ENCODE measurements at places on chromosomes 6 and 20.

- DNase-seq, result no peak
Observed at GRCh38 chr20:54193817-54194216, 14.1 kb upstream of the PFDN4 start.

GRCh38 chr6:29945281-29945820 lies 3.0 kb downstream of the HLA-A start:
- DNase-seq, result no peak

DNA sequence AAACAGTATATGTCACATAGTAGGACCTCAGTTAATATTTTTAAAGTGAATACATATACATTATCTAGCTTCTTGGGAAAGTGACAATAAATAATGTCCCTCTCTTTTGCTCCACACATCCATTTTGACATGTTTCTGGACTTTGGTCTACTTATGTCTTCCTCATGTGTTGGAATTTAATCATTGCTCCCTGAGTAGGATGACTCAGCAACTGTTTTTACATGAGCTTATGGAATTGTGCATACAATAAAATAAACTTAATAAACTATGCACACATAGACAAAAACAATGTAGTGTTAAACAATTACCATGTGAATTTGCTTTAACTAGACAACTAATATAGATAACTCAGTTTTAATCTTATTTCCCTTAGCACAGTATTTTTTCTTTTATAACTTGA lies 503.8 kb downstream of the TFAP2B start:
- no peak for DNase-seq

- peak; percentile 7 for DNase-seq
Observed at GRCh38 chr6:118283766-118284165, 264.3 kb upstream of the PLN start.

DNA sequence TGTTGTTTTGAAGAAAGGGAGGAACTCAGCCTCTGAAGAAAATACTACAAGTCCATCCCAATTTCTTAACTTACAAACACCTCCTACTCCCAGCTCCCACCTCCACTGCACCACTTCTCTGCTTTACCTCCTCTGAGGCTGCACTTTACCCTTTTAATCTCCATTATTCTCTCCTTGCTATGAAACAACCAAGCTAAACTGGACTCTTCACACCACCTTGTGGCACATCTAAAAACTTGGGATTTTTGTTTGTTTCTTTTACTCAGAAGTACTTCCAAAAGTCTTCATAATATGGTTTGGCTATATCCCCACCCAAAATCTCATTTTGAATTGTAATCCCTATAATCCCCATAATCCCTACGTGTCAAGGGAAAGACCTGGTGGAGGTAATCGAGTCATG lies 142.2 kb downstream of the MOXD1 start:
- no peak for DNase-seq

- DNase-seq, result no peak
Observed at GRCh38 chr6:78483553-78484197, 383.7 kb upstream of the IRAK1BP1 start.

DNA sequence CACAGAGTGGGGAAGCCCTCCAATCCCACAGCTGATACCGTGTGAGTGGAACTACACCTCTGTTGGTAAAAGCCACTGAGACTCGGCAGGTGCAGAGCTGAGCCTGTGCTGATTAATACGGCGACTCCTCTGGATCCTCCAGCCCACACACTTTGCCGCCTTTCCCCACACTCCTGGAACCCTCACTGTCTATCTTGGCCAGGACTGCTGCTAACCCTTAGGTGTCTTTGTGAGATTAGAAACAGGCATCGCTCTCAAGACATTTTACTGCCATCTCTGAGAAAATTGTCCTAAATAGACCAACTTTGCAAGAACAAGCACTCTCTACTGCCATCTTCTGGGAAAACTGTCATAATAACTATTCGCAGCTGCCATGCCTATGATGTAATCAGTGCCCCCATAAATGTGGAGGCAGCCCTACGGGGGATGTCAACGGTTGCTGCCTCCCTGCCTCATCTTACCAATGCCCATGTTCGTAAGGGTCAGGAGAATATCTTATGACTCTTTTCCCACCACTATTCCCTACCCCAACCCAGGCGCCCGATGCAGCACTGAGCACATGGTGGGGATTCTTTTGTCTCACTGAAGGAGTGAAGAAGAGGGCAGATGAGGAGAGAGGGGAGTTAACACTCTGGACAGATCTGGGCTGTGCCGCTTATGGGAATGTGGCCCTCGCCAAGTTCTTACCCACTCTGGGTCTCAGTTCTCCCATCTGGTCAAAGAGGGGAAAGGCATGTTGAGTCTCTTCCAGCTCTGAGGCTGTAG lies 26.1 kb upstream of the KCNB1 start:
- DNase-seq, result peak; percentile 38

- DNase-seq, result no peak
Observed at GRCh38 chr6:43180058-43180457, 1.9 kb upstream of the CUL9 start.

DNA sequence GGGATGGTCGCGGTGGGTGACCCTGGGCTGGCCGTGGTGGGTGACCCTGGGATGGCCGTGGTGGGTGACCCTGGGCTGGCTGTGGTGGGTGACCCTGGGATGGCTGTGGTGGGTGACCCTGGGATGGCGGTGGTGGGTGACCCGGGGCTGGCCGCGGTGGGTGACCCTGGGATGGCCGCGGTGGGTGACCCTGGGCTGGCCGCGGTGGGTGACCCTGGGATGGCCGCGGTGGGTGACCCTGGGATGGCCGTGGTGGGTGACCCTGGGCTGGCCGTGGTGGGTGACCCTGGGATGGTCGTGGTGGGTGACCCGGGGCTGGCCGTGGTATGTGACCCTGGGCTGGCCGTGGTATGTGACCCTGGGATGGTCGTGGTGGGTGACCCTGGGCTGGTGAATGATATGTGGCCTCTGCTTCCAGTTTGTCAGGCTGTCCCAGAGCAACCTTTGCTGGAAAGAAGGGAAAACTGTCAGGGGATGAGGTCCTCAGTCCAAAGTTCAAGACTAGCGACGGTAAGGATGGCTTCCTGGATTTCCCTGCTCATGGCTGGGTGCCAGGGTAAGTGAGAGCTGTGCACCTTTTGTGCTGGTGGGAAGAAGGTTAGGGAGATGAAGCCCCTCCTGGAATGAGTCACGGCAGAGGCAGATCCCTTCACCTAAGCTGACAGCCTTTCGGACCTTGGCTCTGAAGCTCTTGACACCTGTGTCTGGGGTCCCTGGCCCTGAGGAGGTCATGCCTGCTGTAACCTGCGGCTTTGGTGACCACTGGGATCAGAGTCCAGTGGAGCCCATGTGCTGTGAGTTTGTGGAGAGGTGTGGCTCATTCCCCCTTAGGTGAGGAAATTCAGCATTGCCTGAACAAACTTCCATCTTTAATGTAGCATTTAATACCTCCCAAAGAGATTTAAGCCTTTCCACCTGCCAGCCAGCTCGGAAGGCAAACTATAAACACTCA lies 19.1 kb upstream of the PCMTD2 start:
- DNase-seq, result no peak

GRCh38 chr20:38290829-38291814 lies 12.8 kb upstream of the BPI start:
- DNase-seq, result peak; percentile 61

- DNase-seq, result no peak
Observed at GRCh38 chr6:124494956-124495664, 467.1 kb upstream of the RNF217 start.

DNA sequence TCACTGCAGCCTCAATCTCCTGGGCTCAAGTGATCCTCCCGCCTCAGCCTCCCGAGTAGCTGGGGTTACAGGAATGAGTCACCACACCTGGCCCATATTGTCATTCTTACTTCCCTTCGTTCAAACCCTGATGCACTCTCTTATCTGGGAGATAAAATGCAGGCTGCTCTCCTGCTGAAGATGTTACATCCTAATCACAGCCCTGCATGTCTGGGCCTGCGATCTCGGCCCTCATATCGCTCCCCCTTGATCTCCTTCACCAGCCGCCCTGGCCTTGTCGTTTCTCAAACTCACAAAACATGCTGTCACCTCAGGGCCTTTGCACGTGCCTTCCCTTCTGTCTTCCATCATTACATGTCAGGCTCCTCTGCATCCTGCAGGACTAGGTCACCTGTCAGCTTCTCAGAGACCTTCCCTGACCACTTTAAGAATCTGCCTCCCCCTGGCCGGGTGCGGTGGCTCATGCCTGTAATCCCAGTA lies 8.8 kb upstream of the C20orf203 start:
- DNase-seq, result no peak
